ENCODE measurements at places on chromosomes 12 and 14.
A peak's percentile ranks its signal among the peaks of the same experiment; 100 is the strongest.

DNA sequence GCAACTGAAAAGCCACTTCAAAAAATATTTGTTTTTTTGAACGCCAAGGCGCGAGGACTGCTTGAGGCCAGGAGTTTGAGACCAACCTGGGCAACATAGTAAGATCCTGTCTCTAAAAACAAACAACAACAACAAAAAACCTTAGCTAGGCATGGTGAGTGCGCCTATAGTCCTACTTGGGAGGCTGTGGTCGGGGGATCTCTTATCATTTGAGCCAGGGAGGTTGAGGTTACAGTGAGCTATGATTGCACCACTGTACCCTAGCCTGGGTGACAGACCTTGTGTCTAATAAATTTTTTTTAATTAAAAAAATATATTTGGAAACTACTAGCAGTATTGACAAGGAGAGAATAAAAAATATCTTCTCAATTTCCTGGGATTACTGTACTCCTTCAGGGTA lies 113.1 kb downstream of the TRAFD1 start:
- DNase-seq: no peak

DNA sequence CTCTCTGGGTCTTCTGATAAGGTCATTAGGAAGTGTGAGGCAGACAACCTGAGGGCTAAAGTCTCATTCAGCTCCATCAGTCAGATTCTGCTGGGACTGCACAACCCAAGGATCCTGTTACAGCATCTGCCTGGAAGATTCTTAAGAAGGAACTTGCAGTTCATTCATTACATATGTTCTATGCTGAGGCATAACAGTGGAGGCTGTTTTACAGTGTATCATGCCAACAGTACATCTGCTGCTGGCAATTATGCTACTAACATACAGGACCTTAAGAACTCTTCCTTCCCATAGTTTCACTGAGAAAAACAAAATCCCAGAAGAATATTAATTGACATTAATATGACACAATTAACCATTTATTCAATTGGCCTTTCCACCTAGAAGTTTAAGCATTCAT lies 968.6 kb downstream of the DIO2 start:
- DNase-seq: no peak

DNA sequence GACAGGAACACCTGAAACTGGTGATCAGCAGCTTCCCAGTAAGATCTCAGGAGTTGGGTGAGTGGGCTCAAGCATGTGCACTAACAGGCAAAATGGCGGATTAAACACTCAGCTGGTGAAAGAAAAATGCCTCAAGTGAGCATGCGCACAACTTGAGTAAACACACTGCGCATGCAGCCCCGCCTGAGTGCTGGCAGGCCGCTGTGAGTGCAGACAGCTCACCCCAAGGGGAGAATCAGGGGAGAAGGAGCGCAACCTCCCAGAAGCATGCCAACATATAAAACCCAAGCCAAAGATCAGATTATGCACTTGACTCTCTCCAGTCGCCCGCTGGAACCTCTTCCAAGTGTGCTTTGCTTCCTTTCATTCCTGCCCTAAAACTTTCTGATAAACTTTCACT lies 125.8 kb downstream of the VRK1 start:
- no peak for DNase-seq

- DNase-seq: no peak
Observed at GRCh38 chr14:66918527-66918926, 270.7 kb upstream of the GARIN2 start.

DNA sequence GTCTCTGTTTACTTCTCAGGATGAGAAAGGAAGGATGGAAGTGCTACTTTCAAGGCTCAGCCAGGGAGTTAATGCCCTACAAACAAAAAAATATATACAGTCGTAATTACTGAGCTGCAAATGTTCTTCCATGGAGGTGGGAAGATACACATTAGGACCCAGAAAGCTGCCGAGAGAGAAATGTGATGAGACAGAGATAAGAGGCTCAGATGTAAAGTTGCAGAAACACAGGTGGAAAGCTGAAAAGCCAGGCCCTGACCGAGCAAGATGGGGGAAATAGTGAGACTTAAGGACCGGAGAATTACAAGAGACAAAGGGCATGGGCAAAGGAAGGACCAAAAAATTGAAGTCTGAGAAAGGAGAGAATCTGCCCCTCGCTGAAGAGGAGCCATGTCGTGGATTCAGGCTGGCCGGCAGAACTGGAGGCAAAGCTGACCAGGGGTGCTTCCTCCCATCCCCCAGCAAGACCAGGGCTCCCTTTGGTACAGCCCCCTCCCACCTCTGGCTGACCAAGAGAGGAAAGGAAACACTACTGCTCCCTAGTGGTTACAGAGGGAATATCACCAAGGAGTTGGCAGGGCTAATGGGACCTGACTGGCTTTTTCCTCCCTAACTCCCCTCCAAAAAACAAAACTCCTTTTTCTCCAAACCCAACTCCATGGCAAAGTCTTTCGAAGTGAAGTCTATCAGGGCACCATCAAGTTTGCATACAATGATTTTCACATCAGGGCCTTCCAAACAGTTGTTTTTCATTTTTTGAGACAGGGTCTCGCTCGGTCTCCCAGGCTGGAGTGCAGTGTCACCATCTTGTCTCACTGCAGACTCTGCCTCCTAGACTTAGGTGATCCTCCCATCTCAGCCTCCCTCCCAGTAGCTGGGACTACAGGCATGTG lies 12.1 kb downstream of the ZFHX2 start:
- peak; percentile 81 for DNase-seq

DNA sequence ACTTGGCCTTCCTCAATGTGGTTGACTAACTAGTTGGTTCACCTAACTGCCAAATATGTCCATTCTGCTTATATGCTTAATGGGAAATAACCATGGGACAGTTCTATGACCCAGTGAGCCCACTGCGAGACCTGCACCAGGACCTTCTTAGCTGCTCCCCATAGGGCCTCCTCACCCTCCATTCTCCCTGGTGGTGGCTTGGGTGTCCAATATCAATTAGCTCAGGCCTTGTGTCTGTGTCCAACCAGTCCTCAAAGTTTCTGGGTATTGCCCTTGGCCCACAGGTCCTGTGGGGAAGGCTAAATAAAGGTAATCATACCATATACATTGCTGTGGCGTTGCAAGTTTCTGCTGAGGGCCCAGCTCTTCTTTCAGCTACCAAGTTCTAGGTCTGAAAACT lies 228.2 kb downstream of the PCNX1 start:
- DNase-seq: no peak

DNA sequence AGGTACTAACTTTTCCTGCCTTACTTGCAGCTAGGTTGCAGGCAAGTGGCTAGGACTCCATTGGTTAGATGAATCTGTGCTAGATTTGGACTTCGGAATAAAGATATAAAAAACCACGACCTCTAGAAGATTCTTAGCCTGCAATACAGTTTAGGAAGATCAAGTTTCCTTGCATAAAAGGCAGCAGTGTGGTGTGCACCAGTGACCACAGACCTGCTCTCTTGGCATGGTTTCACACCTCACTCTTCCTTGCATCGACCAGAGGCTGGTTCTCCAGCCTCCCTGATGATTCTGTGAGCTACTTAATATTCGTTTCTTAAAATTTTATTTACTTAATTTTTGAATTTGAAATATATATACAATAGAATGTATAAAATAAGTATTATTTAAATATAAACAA lies 9.8 kb downstream of the KLHDC1 start:
- DNase-seq: no peak

DNA sequence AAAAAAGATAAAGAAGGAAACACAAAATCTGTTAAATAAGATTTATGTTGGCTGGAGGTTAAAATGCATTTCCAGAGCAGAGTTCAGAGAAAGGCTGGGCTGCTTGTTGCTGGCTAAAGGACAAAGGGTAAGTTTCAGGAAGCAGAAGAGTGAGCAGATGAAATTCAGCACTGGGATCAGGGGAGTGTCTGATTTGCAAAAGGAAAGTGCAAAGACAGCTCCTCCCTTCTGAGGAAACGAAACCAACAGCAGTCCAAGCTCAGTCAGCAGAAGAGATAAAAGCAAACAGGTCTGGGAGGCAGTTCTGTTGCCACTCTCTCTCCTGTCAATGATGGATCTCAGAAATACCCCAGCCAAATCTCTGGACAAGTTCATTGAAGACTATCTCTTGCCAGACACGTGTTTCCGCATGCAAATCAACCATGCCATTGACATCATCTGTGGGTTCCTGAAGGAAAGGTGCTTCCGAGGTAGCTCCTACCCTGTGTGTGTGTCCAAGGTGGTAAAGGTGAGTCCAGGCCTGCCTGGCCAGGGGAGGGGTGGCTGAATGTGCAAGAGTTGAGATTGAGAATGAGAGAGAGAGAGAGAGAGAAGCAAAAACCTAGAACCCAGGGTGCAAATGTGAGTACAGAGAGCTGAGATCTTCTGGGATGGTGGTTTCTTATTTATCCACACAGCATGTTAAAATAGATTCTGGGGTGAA lies at the start of gene OAS1:
TSS of gene OAS1 (plus strand) at position 251 of the 703 bp plus-strand sequence. CDS start at position 329, 78 bp downstream.
- DNase-seq: peak; percentile 76

GRCh38 chr14:54133896-54134295 lies 177.3 kb upstream of the BMP4 start:
- no peak for DNase-seq

DNA sequence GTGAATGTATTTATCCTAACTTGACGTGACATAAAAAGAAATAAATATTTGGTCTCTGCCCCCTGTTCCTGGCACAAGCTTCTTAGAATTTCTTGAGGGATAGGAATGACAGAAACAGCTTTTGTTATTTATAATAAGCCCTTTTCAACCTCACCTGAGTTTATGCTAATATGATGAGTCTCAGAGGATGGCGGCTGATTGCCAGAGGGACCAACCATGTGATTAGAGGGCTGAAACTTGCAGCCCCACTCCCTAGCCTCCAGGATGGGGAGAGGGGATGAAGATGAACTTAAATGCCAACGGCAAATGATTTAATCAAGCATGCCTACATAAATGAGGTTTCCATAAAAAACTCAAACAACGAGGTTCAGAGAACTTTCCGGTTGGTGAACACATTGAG lies 42.9 kb downstream of the DNAI7 start:
- DNase-seq: no peak

GRCh38 chr14:101889366-101889765 lies 75.0 kb upstream of the DYNC1H1 start:
- DNase-seq: no peak

DNA sequence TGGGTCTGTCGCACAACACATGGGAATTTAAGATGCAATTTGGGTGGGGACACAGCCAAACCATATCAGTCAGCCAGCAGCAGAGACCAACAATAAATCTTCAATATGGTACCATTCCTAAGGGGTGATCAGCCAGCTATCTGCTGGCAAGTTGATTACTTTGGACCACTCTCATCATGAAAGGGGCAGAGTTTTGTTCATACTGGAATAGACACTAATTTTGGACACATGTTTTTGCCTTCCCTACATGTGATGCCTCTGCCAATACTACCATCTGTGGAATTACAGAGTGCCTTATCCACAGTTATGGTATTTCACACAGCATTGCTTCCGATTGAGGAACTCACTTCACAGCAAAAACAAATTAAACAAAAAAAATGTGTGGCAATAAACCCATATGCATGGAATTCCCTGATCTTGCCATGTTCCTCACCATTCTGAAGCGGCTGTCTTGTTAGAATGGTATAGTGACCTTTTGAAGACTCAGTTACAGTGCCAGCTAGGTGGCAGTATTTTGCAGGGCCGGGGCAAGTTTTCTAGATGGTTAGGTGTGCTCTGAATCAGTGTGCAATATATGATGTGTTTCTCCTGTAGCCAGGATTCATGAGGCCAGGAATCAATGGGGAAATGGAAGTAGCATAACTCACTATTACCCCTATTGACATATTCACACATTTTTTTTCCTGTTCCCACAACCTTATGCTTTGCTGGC lies 179.0 kb upstream of the IGF1 start:
- no peak for DNase-seq

- no peak for DNase-seq
Observed at GRCh38 chr14:68449561-68450181, 343.2 kb downstream of the ZFP36L1 start.

GRCh38 chr14:96065661-96066459 lies 26.7 kb downstream of the C14orf132 start:
- no peak for DNase-seq

GRCh38 chr12:53232646-53233461 lies 845 bp upstream of the RARG start:
- peak; percentile 54 for DNase-seq

DNA sequence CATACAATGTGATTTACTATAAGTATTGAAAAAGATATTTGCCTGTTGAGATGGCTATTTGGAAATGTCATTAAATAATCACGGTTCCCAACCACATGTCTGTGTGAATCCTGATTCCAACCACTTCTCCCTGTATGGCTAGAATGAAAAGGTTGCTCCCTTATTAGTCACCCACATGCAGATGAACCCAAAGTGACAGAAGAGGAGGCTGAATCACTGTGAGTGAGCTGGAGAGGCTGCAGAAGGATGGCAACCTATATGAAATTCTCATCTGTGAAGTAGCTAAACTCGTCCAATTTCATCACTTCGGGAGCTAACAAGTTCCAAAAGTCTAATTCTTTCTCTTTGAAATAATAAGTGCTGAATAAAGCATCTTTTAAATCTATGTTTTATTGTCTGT lies 300.5 kb downstream of the PRKD1 start:
- DNase-seq: no peak

DNA sequence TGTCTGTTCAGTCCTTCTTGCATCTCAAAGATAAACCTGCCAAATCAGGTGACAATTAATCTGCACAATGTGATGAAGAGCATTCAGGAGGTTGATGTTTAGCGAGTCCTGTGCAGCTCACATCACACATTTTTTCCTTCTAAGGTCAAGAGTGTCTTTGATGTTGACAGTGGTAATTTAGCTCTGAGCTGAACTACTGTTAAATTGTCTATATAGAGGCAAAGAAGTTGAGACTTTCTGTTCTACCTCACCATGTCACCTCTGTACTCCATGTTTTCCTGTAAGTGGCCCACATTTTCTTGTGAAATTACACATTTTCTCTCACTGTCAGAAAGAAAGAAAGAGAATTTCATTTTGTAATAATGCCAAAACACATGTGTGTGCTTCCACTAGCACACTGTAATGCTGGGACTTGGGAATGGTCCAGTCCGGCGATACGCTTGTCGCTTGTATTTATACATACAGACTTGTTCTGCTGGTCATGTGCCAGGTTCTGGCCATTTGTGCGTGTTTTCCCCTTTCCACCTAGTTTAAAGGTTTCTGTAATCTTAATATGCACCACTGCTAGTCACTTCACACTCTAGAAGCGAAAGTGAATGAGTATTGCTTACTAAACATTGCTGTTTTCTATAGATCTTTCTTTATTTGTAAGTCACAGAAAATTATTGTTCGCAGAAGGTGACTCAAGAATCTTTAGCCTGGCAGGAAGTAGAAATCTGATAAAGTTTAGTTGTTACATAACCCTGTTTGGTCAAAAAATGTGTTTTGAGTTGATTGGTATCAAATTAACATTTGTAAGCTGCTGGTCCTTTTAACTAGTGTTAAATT lies 328.9 kb downstream of the TMTC2 start:
- no peak for DNase-seq

DNA sequence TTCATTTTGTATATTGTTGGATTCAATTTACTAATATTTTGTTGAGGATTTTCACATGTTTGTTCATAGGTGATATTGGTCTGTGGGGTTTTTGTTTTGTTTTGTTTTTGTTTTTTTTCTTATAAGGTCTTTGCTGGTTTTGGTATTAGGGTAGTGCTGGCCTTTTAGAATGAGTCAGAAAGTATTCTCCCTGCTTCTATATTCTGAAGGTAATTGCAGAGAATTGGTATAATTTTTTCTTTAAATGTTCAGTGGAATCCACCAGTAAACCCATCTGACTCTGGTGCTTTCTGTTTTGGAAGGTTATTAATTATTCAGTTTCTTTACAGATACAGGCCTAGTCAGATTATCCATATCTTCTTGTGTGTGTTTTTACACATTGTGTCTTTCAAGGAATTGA lies 8.9 kb downstream of the TOGARAM1 start:
- DNase-seq: no peak

All from GM10248 (cell line).